ENCODE measurements at places on chromosomes 3 and 15.

DNA sequence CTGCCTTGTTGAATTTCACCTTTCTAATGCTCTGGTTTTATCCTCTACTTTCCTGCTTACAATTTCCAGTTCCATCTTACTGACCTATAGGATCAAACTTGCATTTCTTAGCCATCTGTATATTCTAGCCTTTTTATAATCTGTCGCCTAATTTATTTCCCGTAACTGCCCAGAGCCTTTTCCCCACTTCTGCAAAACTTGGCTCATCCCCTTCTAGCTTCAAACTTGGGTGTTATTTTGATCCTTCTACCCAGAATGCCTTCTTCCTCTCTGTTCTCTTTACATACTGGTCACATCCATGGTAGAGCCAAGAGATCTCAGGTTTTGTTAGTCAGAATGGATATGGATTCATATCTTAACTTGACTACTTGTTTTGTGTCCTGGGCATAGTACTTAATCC lies 2.6 kb downstream of the SACM1L start:
- DNase-seq: no peak

DNA sequence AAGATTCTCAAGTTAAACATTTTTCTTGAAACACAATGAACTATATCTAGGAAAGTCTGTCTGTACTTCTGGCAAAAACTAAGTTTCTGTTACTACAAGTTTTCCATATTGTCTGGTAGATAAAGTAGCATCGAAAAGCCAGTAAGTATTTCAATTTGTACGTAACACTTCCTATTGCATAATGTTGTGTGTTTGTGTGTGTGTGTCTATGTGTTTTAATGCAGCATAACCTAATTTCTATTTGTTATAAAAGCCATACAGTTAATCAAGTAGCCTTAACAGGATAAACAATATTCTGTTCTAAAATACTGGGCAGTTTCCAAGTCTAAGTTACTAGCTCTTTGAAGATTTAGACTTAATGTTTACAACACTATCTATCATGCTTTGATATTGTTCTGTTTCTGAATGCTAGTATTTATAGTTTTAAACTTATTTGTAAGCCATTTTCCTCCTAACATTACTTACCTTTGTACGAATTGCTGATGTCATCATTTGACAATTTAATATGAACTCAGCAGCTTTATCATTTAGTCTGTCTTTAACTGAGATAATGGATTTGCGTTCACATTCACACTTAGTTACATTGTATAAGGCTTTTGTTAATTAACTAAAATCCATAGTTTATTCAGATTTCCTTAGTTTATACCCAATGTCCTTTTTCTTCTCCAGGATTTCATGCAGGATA lies 163.9 kb downstream of the CBLB start:
- no peak for DNase-seq

DNA sequence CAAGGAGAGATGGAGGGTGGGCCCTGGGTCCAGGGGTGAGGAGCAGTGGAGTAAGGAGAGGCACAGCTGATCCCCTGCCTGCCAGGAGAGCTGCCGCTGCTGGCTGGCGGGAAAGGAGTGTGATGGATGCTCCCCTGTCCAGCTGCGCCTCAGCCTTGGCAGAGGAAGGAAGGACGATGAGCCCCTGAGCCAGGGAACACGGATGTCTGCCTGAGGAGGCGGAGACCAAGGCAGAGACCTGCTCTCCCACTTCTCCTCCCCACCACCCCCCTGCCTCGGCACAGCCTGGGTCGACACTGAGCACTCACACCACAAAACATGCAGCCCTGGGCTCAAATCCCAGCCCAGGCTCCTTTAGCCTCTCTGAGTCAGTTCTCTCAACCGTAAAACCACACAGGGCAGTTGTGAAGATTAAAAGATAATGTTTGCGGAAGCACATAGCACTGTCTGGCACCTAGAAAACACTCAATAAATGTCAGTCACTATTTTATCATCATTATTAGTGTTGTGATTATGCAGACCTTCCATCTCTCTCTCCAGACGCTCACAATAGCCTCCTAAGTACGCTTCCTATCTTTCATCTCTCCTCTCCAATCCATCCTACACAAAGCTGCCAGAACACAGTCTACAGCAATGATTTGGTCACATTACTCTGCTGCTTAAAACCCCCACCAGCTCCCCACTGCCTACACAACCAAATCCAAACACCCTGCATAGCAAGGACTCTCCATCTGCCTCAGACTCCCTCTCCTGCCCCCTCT lies 52.2 kb downstream of the SEMA5B start:
- DNase-seq: no peak

DNA sequence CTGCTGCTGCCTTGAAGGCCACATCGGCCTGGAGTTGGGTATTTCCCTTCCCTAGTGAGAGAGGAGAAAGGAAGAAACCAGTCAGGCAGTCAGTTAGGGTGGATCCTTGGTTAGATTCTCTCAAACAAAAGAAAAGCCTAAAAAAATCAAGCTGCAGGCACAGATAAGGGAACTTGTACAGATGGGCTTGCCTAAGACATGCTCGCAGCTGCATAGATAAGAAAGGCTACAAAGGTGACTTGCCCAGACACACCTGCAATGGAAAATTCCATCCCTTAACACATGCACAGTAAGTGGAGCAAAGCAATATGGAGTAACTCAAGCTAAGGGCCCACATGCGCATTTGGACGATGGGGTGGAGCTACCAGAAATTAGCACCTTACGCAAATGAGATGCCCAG lies 199.7 kb upstream of the ARPP21 start:
- no peak for DNase-seq

DNA sequence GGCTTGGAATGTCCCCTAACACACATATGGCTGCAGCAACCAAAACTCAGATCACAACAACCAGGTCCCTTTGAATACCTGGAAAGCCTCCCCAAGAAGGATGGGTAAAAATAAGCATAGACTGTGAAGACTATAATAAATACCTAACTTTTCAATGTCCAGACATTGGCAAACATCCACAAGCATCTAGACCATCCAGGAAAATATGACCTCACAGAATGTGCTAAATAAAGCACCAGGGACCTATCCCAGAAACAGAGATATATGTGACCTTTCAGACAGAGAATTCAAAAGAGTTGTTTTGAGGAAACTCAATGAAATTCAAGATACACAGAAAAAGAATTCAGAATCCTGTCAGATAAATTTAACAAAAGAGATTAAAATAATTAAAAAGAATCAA lies 109.2 kb downstream of the NEDD4 start:
- DNase-seq: no peak

DNA sequence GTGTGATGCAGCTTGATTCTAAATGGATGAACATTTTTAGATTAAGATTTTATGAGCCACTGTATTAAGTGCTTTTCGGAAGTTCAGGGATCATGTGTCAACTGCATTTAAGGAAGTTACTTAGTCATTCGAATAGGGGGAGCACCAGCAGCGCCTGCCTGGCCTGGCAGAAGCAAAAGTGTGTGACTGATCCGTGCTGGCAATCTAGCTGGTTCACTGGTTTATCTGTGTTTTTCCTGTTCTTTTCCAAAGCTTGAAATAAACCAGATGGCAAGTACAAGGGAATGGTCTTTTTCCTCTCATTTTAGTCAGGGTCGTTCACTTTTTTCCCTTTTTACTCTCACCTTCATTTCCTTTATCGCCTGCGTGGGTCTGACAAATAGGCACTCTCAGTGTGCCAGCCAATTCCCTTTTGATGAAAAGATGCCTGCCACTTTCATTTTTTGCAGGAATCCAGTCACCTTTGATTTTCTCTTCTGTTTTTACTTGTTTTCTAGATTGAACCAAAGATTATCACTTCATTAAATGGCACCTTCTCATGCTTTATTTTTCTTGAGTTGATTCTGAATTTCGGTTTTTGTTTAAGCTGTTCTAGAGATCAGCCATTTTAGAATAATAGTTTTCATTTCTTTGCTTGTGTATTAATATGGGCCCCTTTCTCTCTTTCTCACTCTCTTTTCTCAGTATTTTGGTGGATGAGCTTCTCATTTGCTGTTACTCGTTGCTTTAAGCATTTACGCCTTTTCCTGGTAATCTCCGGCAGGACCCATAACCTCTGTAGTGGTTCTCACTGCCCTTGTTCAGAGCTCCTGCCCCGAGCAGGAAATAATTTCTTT lies 2.8 kb downstream of the ABHD2 start:
- DNase-seq: no peak

- DNase-seq: no peak
Observed at GRCh38 chr3:63473641-63474166, 178.8 kb upstream of the SNTN start.

DNA sequence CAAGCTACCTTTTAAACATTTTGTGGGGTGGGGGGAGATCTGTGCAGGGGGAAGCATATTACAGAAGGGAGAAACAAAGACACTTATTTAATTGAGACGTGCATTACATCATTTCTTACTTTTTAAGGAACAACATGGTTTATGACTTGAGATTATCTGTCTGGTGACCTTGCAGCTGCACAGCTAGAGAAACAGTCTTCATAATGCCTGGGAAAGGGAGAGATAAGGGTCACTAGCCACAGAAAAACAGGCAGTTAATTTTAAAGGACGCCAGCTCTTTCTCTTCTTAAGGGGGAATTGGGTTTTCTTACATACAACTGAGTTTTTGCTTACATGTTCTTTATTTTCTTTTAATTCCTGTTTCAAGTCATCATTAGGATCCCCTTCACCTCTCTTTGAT lies 147.9 kb downstream of the SST start:
- no peak for DNase-seq

DNA sequence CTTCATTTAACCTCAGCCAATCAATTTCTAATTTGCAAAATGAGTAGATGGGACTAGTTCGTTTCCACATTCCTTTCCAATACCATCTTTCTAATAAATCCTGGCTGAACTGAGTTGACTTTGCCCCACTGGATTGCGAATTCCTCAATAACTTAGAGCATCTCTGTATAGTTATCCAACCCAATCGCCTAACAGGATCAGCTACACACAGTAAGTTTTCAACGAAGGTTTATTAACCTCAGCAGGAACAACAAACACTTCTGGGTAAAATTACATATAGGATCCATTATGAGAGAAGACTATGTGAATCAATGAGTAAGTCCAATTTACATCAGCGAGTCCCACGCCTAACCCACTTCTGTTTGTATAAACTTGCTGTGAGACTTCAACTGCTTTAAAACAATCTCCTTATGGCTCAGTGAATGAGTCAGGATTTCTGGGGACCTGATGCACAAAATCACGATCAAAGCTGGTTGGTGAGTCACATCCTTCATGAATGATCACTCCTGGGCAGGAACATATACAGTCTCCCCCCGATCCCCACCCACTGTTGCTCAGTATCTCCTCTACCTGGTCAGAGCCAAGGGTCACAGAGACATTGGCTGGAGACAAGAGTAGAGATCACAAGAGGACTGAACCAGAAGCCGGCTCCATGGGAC lies 142.8 kb downstream of the EDEM1 start:
- DNase-seq: no peak

- DNase-seq: no peak
Observed at GRCh38 chr15:50365570-50365969, 10.6 kb upstream of the GABPB1 start.

GRCh38 chr15:52204657-52205056 lies 13.5 kb upstream of the GNB5 start:
- no peak for DNase-seq

DNA sequence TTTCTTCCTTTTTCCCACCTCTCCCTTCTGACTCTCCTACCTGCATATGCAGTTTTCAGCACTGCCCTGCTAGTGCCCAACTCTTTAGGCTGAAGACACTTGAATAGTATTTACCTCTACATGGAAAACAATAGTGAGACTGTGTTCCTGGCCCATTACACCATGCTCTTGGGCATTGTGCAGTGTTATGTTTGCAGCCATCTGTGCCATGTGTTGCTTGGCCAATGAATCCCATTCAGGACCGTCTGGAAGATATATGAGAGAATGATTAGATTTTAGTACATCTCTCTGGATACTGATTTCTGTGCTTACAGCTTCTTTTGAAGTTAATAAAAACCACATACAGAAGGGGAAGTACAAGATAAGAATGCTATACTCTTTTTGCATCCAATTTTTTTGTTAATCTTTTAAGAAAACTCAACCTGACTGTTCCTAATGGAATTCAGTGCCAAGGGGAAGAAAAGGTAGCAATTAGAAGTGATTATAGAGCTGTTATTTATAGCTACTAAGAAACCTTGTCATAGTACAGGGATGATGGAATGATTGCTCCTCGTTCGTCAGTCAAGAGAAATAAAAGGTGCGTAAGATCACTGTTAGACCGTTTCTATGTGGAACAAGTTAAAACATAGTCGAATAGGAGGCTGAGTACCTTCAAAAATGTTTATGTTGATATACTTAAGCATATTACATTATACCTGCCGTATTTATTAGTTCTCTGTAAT lies 58.9 kb downstream of the TMEM41A start:
- DNase-seq: no peak

DNA sequence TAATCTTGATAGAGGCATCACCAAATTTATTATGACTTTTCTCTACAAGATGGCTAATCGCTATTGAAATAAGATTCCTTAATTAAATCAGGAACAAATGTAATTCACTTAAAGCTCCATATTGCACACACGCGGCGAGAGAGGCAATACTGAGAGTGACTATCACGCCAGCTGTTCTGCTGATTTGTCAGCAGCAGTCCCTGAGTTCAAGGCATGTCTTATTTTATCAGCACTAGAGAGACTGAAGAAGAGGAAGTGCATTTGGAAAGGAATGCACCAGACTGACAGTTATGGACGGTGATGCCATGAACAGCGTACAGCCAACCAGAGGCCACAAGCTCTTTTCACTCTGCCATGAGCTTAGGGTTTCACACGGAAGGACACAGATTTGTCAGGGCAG lies 83.6 kb upstream of the SLCO3A1 start:
- no peak for DNase-seq

DNA sequence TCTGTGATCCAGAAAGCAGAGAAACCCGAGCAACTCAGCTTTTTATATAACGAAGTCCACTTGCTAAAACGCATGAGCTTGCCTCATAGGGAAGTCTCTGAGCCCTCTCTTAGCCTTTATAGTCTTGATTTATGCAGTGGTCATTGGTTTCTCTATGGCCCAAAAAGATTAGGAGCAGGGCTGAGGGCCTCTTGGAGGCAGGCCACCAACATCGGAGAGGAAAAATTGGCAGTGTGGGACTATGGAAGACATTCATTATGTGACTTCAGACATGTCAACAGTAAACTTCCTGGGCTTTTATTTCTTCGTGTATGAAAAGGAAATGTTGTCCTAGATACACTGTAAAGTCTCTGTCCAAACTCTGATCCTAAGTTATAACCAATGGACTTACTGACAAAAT lies 13.5 kb downstream of the RAB8B start:
- DNase-seq: no peak

DNA sequence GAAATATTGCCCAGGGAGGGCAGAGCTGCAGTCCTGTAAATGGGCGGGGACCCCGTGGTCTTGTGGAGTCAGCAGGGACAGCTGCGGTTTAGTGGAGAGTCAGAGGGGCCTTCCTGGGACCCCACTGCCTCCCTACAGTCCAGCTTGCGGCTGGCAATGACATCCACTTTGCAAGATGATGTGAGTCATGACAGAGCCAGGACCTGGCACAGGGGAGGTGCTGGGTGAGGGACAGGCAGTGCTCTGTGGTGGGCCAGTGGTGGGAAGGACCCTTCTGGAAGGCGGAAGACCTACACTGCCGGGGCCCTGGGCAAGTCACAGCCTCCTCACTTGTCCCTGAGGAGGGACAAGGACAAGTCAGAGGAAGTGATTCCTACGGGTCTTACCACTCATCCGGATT lies 17.8 kb downstream of the APBA2 start:
- no peak for DNase-seq
